ENCODE measurements at places on chromosomes 11 and 22.

DNA sequence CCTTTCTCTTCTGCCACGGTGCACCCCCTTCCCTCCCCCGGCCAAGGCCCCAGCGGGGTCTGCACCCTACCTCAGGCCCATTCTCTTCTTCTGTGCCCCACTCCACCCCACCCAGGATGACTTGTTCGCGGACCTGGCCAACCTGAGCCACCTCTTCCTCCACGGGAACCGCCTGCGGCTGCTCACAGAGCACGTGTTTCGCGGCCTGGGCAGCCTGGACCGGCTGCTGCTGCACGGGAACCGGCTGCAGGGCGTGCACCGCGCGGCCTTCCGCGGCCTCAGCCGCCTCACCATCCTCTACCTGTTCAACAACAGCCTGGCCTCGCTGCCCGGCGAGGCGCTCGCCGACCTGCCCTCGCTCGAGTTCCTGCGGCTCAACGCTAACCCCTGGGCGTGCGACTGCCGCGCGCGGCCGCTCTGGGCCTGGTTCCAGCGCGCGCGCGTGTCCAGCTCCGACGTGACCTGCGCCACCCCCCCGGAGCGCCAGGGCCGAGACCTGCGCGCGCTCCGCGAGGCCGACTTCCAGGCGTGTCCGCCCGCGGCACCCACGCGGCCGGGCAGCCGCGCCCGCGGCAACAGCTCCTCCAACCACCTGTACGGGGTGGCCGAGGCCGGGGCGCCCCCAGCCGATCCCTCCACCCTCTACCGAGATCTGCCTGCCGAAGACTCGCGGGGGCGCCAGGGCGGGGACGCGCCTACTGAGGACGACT lies 15.9 kb downstream of the RTN4RL2 start:
- no peak for DNase-seq

- DNase-seq: no peak
These were observed 87.3 kb downstream of the METTL15 start for GRCh38 chr11:28195449-28195848.

DNA sequence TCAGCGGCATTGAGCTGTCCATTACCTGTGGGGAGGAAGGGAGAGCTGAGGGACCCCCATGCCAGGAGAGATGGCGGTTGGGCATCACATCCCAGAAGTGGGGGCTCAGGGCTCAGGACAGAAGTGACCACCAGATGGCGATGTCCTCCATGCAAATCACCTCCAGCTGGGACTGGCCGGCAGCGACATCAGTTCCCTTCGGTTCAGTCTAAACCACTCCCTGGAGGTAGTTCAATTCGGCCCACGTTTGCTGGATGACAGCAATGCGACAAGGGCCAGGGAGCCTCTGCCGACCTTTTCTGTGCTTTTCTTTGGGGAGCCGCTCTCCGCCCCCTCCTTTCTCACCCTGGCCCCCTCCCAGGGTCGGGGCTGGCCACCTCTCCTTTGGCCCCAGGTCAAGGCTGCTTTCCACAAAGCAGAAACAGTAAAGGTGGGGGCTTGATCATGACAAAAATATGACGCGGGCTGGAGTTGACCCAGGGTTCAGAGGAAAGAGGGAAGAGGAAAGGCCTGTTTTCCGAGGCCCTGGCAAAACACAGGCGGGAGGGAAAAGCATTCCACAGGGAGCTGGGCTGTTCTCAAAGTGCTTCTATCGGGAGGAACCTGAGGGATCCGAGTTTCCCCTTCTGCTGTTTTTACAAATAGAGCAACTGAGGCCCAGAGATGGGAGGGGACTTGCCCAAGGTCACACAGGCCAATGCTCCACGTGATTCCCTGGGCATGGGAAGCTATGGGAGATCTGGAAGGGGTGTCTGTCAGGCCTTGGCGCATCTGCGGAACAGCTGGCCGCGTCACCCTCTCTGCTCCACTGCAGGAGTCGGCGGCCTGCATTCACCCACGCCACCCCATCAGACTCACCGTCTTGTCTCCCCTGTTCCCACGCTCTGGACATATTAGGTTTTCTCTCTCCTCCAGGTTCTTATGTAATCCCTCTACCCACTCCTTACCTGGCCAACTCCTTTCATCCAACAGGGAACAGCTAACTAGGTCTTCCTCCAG lies 54.7 kb downstream of the FBXO7 start:
- peak; percentile 91 for DNase-seq

GRCh38 chr22:50608996-50609395 lies 8.4 kb downstream of the MAPK8IP2 start:
- no peak for DNase-seq
